ENCODE measurements at places on chromosomes 2 and 18.

DNA sequence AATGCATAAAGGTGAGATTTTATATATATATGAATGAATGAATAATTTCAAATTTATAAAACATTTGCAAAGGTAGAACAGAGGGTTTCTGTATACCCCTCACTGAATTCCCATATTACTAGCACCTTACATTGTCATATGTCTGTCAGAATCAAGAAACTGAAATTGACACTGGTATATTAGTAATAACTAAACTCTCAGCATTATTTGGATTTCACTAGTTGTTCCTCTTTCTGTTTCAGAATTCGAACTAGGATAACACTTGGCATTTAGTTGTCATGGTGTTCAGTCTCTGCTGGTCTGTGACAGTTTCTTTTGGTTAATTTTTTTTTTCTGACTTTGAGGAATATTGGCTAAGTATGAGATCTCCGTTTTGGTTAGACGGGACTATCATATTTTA is 275.9 kb downstream of the DCC start:
- H3K4me3 ChIP-seq = no peak overlapping the region
- no peaks in the 10 kb centered on the region for H3K27me3 ChIP-seq
- H3K4me1 ChIP-seq = no peaks in the 10 kb centered on the region
- no peak overlapping the region for H3K27ac ChIP-seq
- DNase-seq = no peak
- no peaks in the 10 kb centered on the region for H3K36me3 ChIP-seq

GRCh38 chr2:187505065-187505672 is 49.1 kb downstream of the TFPI start:
- no peaks in the 10 kb centered on the region for H3K36me3 ChIP-seq
- no peak overlapping the region for H3K27ac ChIP-seq
- H3K4me1 ChIP-seq = no peaks in the 10 kb centered on the region
- no peak overlapping the region for H3K4me3 ChIP-seq
- no peaks in the 10 kb centered on the region for H3K27me3 ChIP-seq
- DNase-seq = no peak

DNA sequence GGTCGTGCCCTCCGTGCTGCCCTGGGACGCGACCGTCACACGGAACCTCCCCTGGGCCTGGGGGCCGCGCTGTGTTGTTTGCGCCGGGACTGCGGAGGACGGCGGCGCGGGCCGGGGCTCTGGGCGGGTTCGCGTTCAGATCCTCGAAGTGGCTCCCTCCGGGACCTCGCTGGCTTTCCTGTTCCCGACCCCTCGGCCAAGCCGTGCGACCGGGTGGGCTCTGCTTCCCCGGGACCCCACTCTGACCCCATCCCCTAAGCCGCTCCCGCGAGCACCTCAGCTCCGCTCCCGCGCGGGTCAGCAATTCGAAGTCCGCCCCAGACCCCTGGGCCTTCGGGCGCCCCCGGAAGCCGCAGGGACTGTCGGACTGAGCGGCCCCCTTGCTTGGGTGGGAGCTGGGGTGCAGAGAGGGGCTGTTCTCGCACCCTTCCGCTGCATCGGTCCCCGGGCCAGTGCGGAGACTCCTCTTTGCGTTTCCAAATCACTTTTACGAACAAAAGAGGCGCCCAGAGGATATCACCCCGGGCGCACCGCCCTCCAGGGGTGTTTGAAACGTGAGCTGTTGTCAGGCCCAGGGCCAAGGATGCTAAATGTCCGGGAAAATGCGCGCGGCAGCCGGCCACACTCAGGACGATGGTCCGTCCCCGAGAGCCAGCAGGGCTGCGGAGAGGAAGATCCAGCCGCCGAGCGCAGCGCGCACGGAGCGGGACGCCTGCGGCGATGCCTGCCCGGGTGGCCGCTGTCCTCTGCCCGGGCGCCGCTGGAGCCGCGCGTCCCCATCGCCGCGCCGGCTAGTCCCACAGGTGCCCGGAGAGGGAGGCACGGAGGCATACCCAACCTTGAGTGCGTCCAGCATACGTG is 73.5 kb downstream of the ZCCHC2 start:
- no peaks in the 10 kb centered on the region for H3K36me3 ChIP-seq
- H3K4me3 ChIP-seq = no peak overlapping the region
- DNase-seq = no peak
- H3K27me3 ChIP-seq = peaks cover 15% of the 10 kb centered on the region
- no peak overlapping the region for H3K27ac ChIP-seq

- DNase-seq = no peak
- no peaks in the 10 kb centered on the region for H3K4me1 ChIP-seq
- H3K4me3 ChIP-seq = no peak overlapping the region
- no peaks in the 10 kb centered on the region for H3K27me3 ChIP-seq
Measured at GRCh38 chr2:134869946-134870736, 31.7 kb downstream of the ACMSD start.

DNA sequence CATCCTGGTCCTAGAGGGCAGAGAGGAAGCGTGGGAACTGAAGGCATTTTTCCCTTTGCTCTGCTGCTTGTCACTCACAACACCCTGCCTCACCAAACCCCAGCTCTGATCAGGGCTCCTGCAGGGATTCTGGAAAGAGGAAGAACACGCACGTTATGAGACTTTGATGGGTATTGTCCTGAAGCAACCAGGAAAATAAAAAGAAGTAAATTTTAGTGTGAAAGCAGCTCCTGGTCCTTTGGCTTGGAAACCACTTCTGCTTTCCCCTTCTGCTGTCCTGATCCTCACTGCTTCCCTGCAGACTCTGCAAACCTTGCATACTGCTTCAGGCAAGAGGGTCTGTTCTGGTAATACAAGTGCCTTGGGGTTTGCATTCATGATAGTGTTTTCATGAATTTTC is 164.1 kb downstream of the SLC8A1 start:
- no peak overlapping the region for H3K4me3 ChIP-seq
- H3K27ac ChIP-seq = no peak overlapping the region
- no peak for DNase-seq
- no peaks in the 10 kb centered on the region for H3K4me1 ChIP-seq
- H3K27me3 ChIP-seq = no peaks in the 10 kb centered on the region
- no peaks in the 10 kb centered on the region for H3K36me3 ChIP-seq

GRCh38 chr18:24545651-24546050 is 85.2 kb downstream of the HRH4 start:
- no peaks in the 10 kb centered on the region for H3K4me1 ChIP-seq
- no peak overlapping the region for H3K27ac ChIP-seq
- no peak overlapping the region for H3K4me3 ChIP-seq
- no peaks in the 10 kb centered on the region for H3K27me3 ChIP-seq

- DNase-seq = no peak
- no peaks in the 10 kb centered on the region for H3K36me3 ChIP-seq
- no peaks in the 10 kb centered on the region for H3K4me1 ChIP-seq
- no peak overlapping the region for H3K4me3 ChIP-seq
Measured at GRCh38 chr2:184628051-184628450, 29.7 kb downstream of the ZNF804A start.

DNA sequence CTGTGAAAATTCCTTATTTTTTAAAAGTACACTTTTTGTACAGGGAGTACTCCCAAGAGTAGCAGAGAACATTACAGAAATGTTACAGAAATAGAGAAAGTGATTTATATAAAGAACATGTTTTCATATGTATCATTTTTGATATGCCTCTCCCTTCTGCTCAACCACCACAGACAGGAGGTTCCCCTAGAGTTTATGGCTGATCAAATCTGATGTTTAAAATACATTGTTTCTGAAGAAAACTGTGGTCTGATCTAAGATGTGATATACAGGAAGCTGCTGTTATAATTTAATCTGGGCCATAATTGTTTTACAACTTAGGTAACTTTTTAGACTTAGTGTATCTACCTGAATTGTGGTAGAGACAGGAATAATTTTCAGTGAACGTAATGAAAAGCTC is 37.0 kb downstream of the STAT4 start:
- no peak overlapping the region for H3K4me3 ChIP-seq
- H3K27ac ChIP-seq = peak overlapping the region; percentile 100
- DNase-seq = peak; percentile 29
- H3K4me1 ChIP-seq = peaks cover 33% of the 10 kb centered on the region

- no peak overlapping the region for H3K4me3 ChIP-seq
- H3K4me1 ChIP-seq = peaks cover 14% of the 10 kb centered on the region
- peak; percentile 61 for DNase-seq
- no peaks in the 10 kb centered on the region for H3K36me3 ChIP-seq
- peaks cover 23% of the 10 kb centered on the region for H3K27me3 ChIP-seq
Measured at GRCh38 chr2:102615620-102616436, 3.5 kb upstream of the SLC9A2 start.

DNA sequence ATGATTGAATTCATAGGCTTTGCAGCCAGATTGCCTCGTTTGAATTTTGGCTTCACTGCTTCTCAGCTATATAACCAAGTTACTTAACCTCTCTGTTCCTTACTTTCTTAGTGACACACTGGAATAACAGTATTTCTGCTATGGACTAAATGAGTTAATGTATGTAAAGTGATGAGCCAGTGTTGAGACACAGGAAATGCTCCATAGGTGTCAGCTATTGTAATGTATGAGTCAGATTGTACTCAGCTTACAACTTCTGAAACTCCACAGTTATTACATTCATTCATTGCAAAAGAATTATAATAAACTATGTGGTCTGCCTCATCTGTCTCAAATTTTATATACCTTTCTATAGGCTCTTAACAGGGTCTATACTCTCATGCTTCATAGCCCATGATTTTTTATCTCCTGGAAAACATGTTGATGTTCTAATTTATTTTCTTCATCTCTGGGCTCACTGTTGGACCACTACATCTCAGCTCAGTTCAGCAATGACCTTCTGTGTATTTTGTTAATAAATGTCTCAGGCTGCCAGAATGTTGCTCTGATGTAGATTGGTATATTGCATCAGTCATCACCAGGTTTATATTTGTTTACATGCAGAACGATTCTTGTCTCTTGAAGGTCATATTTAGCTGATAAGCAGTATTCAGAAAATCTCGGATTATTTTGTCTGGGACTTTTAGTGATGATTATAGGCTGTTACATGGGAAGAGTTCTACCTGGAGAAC is 76.2 kb downstream of the MAP3K20 start:
- H3K36me3 ChIP-seq = no peaks in the 10 kb centered on the region
- no peak for DNase-seq
- peaks cover 7% of the 10 kb centered on the region for H3K4me1 ChIP-seq

- H3K27me3 ChIP-seq = no peaks in the 10 kb centered on the region
- H3K27ac ChIP-seq = no peak overlapping the region
- DNase-seq = no peak
- H3K4me1 ChIP-seq = no peaks in the 10 kb centered on the region
- no peak overlapping the region for H3K4me3 ChIP-seq
Measured at GRCh38 chr2:172859581-172860335, 124.1 kb downstream of the RAPGEF4 start.

GRCh38 chr2:172944022-172944793 is 131.4 kb upstream of the MAP3K20 start:
- H3K36me3 ChIP-seq = no peaks in the 10 kb centered on the region
- no peak for DNase-seq
- no peak overlapping the region for H3K27ac ChIP-seq
- H3K4me3 ChIP-seq = no peak overlapping the region
- no peaks in the 10 kb centered on the region for H3K4me1 ChIP-seq

GRCh38 chr2:33496726-33497125 is 20.3 kb downstream of the RASGRP3 start:
- no peak for DNase-seq
- H3K36me3 ChIP-seq = no peaks in the 10 kb centered on the region
- H3K27ac ChIP-seq = no peak overlapping the region
- no peak overlapping the region for H3K4me3 ChIP-seq

DNA sequence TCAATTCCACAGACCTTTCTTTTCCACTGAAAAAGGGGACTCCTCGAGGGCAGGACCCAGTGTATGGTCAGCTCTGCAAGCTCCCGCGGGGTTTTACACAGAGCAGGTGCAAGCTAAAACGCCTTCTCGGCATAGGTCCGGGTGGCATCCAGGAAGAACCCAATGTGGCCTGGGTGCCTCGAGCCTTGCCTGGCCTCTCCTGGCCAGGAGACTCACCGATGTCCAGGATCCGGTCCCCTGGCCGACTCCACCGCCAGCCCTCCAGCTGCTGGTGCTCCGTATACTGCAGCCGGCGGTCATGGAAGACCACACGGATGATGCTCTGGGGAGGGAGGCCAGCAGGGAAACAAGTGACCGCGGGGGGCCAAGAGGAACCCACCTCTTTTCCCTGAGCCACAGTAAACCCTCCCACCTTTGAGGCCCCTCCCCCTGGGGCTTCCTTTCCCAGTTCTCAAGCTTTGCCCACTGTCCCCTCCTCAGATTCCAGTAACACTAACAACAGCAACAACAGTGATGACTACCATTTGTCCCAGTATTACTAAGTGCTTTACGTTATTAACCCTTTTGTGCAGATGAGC is 36.1 kb downstream of the TFCP2L1 start:
- H3K4me1 ChIP-seq = no peaks in the 10 kb centered on the region
- DNase-seq = no peak
- H3K27me3 ChIP-seq = no peaks in the 10 kb centered on the region
- no peaks in the 10 kb centered on the region for H3K36me3 ChIP-seq

GRCh38 chr2:152466041-152466440 is 131.1 kb downstream of the FMNL2 start:
- no peaks in the 10 kb centered on the region for H3K36me3 ChIP-seq
- DNase-seq = no peak
- H3K27me3 ChIP-seq = no peaks in the 10 kb centered on the region
- no peak overlapping the region for H3K27ac ChIP-seq

- peaks cover 25% of the 10 kb centered on the region for H3K36me3 ChIP-seq
- H3K27me3 ChIP-seq = no peaks in the 10 kb centered on the region
- H3K27ac ChIP-seq = no peak overlapping the region
Measured at GRCh38 chr18:2909431-2910140, 62.8 kb downstream of the EMILIN2 start.

DNA sequence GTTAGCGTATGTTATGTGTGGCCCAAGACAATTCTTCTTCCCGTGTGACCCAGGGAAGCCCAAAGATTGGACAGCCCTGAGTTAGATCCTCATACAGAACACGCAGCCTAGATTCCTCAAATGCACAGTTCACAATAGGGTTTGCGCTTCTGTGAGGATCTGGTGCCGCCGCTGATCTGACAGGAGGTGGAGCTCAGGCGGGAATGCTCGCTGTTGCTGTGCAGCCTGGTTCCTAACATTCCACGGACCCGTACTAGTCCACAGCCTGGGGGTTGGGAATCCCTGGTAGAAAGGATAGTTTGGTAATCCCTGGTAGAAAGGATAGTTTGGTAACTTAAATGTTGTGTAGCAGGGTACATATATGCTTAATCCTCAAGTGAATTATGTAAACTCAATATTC is 27.0 kb downstream of the MAPRE3 start:
- H3K27me3 ChIP-seq = no peaks in the 10 kb centered on the region
- no peaks in the 10 kb centered on the region for H3K36me3 ChIP-seq
- no peaks in the 10 kb centered on the region for H3K4me1 ChIP-seq
- no peak overlapping the region for H3K4me3 ChIP-seq
- DNase-seq = no peak
